ENCODE measurements at places on chromosomes 1 and 21. TPM values are rescaled to one million over a fixed set of nuclear protein-coding genes. Genes with fewer than 3 reads are reported as not detected.

The AIRE gene
- not detected for total RNA-seq

The SHE gene
- total RNA-seq = 0.29 TPM

The ETV3L gene
- 0.17 TPM for total RNA-seq

The ITLN1 gene
- total RNA-seq = not detected

The ALX3 gene
- not detected for total RNA-seq

Measured in H1 (cell line).